Stimulated activated memory B cell treated with anti-CD40 and anti-IgM and Interleukin-4, amounts not matched to agents 10 μg/mL and 1 μg/mL and 100 μg/mL, for 72 hours (primary cell): ENCODE measurements at places on chromosomes 6 and 20.

DNA sequence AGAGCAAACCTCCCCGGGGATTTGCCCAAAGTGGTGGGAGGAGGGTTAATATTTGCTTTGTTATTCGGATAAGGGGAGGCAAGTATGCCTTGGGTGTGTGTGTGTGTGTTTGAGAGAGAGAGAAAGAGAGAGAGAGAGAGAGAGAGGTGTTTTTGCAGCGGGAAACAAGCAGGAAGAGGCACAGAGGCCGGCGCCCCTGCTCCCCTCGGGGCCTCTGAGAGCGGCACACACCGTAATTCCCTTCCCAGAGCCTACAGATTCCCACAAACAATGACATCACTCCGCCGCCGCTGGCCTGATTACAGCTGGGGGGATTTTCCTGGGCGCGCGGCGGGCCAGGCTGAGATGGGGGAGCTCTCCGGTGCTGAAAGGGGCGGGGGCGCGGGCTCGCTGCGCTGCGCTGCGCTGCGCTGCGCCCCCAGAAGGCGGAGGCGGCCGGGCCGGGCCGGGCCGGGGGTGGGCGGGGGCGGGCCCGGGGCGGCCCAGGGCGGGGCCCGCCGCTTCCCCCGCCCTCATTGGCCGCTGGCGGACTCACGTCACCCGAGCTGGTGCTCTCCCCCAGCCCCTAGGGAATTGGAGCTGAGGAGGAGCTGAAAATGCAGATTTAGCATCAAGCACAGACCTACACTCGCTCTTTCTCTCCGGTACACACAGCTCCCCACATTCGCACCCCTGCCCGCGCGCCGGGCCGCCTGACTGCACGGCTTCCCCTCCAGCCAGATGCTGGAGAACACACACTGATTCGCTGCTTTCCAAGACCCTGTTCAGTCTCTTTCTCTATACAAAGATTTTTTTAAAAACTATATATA lies at the start of gene PCSK2:
Gene PCSK2, plus strand, starts transcription at position 631 of the 809 bp plus-strand sequence. CDS start 266 bp downstream, outside the sequence.
- no peak for ATAC-seq

DNA sequence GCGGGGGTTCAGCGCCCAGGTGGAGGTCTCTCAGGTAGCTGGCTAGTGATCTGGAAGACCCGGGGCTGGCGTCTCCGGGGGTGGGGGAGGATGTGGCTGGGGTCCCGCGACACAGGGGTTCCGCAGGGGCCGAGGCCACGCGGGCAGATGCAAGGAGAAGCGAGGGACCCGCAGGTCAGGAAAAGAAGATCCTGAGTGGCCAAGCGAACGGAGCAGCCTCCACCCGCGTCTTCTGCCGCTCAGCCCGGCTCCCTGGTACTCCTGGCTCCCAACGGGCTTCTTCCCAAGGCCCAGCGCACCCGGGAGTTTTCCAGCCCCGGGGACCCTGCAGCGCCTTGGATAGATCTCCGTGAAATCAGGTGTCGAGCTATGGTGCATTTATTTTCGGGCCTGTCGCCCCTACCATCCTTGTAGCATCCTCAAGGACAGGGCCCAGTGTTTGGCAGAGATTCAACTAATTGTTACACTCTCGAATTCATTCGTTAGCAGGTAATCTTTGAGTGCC lies 682 bp upstream of the CHD6 start:
- no peak for ATAC-seq

DNA sequence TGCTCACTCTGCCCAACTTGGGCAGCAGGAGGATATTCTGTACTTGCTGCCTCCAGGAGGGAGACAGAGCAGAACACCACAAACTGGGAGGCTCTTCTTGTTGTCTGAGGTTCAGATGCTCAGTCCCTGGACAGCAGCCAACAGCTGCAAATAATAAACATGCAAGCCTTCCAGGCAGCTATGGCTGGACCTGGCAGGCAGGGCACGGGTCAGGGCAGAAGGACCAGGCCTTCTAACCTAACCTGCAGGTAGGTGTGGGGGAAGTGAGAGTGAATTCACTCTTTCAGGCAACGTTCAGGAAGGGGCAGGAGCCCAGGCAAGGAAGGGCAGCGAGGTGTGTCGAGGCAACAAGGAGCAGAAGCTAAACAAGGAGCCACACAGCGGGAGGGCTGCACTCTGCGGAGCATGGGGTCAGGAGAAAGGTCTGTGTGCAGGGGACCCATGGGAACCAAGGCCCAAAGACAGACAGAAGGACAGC lies 31.5 kb downstream of the NINL start:
- ATAC-seq, result no peak

DNA sequence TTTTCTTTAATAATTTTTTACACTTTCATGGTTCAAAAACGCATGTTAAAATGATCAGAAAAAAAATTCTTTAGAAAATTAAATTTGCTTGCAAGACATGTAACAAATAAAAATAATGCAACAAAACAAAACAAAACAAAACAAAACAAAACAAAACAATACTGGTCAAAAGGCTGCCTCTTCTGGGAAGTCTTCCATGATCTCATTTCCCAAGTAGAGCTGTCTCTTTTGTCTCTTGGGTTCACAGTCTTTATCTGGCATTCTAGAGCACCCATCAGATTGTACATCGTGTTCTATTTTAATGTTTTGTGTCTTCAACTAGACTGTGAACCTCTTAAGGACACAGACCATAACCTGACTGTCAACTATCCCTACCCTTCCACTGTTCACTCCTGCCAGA lies 25.3 kb downstream of the TP53INP2 start:
- no peak for ATAC-seq

GRCh38 chr6:113383701-113384100 lies 473.4 kb upstream of the MARCKS start:
- no peak for ATAC-seq

DNA sequence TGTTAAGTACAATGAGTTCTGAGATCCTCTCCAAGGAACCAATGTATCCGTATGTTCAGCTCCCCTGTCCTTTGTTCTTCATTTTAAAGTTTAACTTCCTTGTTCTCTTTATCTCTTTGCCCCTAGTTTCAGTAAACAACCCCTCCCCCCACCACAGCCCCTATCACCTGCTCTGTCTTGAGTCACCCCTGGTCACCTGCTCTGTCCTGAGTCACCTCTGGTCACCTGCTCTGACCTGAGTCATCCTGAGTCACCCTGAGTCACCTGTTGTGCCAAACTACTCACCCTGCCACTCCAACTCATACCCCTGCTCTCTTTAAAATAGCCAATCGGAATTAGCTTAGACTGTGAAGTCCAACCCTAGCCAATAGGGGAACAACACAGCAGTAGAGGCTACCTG lies 288.7 kb upstream of the CDYL start:
- ATAC-seq, result no peak

GRCh38 chr6:163165922-163166321 lies 248.6 kb upstream of the QKI start:
- no peak for ATAC-seq

DNA sequence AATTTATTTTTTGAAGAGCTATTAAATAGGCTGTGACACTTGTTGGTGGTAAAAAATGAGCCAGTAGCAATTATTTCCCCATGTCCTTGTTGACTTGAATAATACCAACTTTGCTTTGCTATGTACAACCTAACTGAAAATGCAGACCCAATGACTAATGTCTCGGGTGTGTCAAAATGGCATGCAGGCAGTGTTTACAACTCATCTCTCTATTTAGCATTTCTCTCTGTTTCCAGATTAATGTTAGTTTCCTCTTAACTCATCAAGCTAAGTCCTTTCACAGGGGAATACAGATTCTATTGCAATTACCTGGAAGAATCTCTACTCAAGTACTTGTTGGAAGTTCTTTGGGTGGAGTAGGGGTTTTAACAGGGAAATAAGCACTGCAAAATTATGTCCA lies 504.4 kb downstream of the BCKDHB start:
- no peak for ATAC-seq

- ATAC-seq, result no peak
Observed at GRCh38 chr20:11018668-11019170, 344.9 kb upstream of the JAG1 start.

DNA sequence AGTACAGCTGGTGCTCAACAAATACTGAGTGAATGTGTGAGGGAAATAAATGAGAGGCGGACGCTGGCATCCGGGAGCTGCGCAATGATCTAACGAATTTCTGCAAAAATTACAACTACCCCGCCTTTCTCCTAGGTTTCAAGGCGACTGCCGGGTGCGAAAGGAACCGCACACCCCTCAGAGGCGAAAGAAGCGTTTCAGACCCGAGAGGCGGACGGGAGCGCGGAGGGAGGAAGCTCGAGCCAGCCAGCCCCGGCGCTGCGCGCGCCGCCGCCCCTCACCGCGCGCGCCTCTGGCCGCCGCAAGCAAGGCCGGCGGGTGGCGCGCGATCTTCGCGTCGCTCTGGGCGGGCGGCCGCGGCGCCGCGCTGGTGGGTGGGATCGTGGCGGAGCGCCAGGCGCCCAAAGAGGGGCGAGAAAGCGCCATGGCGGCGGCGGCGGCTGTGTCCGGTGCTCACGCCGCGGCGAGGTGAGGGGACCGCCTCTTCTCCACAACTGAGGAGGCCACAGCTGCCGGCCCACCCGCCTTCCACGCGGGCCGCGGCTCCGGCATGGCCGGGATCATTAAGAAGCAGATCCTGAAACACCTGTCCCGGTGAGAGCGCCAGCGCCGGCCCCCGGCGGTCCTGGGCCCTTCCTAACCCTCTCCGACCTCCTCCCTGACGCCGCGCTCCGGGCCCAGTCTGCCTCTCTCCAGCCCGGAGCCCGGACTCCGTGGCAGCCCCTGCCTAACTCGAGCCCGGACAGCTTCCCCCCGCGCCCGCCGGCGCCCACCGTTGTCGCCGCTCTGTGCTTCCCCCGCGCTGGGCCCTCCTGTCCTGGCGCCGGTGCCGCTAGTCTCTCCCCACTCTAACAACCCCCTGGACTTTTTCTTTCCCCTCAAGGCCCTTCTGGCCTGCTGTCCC lies at the start of gene BLTP3A:
Gene BLTP3A, plus strand, starts transcription at position 383 of the 904 bp plus-strand sequence. Its CDS starts 168 bp downstream, at position 551.
- peak; percentile 98 for ATAC-seq

DNA sequence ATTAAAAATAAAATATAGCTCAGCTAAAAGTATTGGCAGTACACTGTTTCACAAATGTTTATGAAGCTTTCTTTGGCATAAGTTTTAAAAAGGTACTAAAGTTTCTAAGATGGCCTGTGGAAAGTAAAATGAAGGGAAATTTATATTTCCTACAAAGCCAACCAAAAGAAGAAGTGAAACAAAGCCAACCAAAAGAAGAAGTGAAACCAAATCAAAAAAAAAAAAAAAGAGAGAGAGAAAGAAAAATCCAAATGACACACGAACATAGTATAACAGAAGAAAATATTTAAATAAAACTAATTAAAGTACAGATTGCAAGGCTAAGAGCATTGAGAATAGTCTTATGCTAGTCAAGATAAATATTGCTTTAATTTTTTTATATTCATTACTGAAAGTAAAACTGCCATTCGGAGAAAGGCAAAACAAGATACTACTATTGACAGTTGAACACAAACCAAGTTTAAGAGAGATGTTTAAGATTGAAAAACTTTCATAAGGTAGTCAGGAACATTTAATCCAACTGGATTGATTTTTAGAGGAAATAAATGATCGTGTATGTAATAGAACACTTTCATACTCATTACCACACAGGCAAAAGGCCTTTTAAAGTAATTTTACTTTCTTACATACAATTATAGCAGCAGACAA lies 12.8 kb upstream of the KHDRBS2 start:
- peak; percentile 67 for ATAC-seq

DNA sequence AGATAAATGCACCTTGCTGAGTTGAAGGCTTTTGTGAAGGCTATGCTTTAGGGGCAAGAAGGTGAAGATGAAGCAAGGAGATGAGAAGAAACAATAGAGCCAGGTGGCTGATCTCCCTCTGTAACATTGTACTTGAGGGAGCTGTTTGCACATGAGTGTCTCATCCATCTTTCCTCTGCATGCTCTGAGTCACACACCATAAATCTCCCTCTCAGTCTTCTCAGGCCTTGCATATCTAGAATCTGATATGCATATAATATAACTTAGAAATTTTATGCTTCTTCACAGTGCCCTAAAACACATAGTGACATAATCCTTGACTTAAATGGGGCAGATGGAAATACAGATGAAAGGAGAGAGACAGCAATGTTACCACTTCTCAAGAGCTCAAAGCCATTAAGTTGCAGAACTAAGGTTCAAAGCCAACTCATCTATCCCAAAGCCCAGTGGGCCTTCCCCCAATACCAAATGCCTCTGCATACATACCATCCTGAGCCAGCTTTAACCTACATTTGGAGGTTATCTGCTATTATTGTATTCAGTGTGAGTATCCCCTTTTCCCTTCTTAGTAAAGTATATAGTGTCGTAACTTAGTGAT lies 62.4 kb upstream of the STXBP5 start:
- no peak for ATAC-seq

DNA sequence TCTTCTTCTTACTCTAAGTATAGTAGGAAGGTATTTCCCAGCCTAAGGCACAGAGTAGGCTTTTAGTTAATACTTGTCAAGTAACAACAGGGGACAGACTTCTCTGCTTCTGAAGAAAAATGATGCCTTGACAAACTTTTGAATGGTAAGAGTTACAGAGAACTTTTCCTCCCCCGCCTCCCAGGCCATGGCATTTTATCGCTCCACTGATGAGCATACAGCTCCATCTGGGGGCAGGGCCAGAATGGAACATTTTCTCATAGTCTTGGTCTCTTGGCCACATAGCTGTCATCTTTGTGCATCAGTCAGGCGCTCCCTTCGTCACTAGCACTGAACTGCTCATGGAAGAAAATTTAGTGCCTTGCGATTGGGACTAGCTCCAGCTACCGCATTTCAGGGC lies 1066.8 kb upstream of the CITED2 start:
- ATAC-seq, result peak; percentile 76

DNA sequence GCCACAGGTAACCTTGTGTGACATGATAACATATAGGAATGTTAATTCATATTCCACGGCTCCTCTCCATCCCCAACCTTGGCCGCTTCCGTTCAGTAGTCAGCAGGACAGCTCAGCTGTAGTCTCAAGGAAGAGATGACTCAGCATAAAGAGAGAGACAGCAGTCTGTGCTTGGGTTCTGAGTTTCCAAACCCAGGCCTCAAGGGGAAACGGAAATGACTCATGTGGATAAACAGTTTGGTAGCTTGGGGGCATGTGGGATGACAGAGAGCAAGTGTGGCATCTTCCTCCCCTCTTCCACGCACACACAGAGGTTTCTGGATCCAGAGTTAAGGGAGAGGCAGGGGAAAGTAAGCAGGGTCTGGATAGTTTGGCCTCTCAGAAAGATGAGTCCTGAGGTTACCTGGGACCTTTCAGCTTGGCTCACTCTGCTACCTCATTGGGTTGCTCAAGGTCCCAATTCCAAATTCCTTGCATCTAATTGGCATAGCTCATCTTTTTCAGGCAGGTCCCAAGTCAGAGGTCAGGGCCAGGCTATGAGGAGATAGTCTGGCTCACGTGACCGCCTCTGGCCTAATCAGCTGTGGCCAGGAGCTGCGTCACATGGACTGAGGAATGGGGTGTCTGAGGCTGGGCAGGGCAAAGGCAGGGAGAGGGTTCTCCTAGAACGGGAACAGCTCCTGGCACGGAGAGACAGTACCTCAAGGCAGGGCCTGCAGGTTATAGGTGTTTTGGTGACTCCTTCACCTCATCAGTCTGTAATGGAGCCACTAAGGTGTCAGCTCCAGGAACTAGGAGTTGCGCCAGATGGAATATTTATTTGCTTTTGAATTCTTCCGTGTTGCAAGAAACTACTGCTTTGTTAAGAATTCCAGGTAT lies 36.5 kb upstream of the MLN start:
- ATAC-seq, result peak; percentile 59

GRCh38 chr6:160420969-160421556 lies 72.9 kb downstream of the SLC22A3 start:
- ATAC-seq, result no peak
